ENCODE measurements at places on chromosomes 6 and 20.

DNA sequence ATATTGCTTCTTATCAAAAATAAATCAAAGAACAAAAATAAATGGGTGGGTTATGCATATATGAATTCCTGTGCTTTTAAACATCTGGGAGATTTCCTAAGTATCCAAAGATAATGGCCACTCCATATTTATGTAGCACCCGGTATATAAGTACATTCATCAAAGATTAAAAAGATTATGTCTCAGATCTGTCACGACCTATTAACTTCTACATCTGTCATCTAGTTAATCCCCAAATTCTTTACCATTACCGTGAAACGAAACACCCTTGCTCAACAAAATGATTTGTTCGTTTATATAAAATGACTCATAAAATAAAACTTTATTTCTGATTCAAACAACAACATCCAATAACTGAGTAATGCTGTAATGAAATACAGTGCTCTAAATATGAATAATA lies 64.8 kb upstream of the FOXQ1 start:
- DNase-seq, result no peak

DNA sequence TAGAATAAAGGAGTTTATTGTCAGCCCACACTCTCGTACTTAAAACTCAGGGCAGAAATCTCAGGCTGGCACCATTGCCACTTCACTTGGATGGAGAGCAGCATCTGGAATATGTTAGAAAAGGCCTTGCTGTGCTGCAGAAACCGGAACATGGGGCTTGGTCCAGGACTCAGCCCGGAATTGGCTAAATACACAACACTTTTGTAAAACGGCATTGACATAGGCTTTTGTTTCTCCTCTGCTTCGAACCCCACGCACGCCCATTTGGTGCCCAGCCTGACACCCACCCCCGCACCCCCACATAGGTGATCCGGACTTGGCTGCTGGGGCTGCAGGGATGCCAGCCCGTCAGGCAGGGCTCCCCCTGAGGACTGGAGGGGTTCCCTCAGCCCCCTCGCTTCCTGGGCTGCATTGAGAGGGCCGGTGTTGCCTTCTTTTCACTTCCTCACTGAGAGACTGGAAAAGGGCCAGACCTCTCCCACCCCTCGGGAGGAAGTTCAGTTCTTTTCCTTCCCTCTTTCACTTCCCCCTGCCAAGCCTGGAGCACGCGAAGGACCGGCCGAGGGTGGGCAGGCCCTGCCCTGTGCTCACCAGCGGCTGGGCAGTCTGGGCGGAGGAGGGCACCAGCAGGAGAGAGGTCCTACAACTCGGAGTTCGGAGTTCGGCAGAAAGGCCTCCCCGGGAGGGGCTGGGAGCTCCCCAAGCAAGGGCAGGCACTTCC lies 17.9 kb upstream of the CST3 start:
- DNase-seq, result no peak

DNA sequence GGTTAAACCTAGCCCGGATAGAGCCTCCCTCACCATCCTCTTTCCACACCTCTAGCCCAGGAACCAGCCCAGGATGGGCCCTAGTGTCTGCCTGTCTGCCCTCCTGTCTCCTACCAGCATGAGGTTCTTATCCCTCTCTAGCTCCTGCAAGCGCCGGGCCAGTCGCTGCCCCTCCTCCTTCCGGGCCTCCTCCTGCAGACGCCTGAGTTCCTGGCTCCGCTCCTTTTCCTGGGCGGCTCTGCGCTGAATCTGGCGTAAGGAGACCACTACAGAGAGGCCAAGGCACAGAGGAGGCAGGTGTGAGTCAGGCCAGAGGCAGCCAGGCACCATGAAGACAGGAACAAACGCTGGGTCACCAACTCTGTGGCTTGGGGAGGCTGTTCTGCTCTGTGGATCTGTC lies 4.3 kb upstream of the PSORS1C2 start:
- DNase-seq, result no peak

DNA sequence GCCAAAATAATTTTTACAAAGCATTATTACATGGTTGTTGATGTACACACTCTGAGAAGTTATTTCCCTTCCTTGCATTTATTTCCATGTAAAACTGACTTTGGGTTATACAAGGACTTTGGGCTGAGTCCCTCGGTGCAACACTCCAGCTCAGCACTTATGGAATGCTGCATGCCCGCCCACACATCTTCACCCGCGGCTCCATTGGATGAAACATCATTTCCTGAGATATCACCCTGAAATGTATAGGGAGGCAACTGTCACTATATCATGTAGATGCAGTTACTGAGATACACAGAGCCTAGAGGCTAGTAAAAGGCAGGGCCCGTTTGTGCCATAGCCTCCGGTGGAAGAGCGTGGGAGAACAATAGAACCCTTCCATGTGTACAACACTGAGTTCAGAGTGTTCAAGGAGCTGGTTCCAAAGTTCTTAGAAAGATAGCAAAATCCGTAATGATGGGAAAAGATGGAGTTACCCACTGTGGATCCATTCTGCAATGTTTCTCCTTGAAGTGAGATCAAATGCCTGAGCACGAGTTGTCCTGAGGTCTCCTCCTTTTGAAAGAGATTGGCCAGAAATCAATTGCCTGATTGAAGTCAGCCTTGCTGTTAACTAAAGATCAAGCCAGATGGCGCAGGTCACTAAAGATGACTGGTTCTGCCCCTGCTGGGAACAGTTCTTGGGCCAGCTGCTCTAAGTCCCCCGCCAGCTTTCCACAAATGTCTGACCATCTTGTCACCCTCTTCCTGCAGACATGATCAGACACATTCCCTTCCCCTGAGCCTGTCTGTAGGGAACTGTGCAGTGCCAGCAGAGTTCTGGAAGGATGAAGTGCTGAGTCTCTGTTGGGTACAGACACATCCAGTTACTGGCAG lies 100.9 kb upstream of the IYD start:
- no peak for DNase-seq

DNA sequence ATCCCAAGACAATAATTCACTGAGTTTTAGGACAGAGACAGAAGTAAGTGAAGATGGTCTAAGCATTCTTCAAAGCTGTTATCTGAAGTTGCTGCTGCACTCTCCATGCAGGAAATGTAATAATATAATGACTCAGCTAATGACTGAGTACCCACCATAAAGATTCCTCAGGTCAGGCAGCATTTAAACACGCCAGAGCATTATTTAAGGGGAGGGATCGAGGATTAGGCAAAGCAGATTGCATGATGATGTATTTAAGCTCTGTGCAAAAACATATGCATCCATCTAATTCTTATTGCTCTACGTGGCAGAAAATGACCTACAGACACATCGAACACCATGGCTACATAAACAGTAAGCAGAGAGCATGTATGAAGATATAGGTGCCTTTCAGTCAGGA lies 216.4 kb downstream of the UNC5CL start:
- no peak for DNase-seq

DNA sequence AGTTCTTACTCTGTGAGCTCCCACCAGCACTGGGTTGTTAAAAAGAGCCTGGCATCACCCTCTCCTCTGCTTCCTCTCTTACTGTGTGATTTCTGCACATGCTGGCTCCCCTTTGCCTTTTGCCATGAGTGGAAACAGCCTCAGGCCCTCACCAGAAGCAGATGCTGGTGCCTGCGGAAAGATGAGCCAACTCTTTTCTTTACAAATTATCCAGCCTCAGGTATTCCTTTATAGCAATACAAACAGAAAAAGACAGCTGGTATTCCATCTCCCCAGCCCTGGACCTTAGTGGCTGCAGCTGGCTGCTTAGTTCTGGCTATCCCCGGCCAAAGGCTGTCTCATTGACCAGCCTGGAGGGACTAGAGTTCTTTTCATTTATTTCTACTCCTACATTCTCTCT lies 129.1 kb downstream of the IMPG1 start:
- no peak for DNase-seq

- DNase-seq, result no peak
Observed at GRCh38 chr6:164303102-164303964, 888.8 kb downstream of the QKI start.

GRCh38 chr6:143401068-143401446 lies 49.4 kb downstream of the ADAT2 start:
- DNase-seq, result no peak

DNA sequence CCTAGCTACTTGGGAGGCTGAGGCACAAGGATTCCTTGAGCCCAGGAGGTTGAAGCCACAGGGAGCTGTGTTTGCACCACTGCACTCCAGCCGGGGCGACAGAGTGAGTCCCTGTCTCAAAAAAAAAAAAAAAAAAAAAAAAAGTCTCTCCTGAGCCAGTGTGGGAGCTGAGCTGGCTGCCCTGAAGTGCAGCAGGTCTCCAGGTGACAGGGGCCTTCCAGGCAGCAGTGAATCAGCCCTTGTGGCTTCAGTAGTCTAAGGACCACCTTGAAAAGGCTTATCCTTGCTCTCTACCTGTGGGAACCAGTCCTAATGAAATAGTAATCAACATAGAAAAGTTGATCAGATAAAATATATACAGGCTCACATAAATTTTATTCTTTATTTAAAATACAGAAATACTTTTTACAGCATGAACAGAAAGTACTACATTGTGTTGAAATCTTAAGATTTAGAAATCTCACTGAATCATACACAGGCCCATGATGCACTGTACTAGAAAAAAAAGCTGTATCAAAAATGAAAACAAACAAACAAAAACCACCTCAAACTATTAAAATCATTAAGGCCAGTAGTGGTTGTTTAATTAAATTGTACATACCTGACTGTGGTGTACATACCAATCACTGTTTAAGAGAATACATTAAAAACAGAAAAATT lies 128.9 kb downstream of the SCML4 start:
- DNase-seq, result no peak

- DNase-seq, result no peak
Observed at GRCh38 chr20:60340232-60340631, 382.0 kb downstream of the CDH26 start.

GRCh38 chr20:58313396-58313795 lies 3.9 kb downstream of the RAB22A start:
- no peak for DNase-seq

GRCh38 chr20:14556206-14556605 lies 218.8 kb upstream of the FLRT3 start:
- no peak for DNase-seq

- no peak for DNase-seq
Observed at GRCh38 chr6:118240878-118241528, 307.1 kb upstream of the PLN start.

DNA sequence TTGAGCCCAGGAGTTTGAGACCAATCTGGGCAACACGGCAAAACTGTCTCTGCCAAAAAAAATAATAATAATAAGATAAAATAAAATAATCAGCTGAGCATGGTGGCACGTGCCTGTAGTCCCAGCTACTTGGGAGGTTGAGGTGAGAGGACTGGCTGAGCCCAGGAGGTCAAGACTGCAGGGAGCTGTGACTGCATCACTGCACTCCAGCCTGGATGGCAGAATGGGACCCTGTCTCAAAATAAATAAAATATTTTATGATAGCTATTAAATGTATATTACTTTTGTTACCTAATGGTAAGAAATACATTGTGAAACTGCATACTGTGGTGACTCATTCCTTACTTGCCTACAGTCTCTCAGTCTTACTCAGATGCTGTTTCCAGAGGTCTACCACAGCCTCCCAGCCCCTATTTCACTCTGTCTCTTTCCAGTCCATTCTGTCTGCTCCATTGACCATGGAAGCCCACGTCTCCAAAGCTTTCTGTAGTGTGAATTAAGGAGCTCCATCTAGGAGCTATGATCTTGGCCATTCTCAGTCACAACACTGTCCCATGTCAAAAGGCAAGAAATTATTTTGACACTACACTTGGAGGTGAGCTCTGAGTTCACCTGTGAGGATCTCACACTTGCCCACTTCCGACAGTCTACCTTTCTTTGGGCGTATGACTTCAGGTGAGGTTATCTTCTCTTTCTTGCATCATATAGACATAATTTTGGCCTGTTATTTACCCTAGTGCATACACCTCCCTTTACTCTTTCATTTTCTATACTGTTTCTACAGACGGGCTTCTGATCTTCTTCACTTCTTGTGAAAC lies 22.4 kb upstream of the SNX9 start:
- DNase-seq, result no peak

DNA sequence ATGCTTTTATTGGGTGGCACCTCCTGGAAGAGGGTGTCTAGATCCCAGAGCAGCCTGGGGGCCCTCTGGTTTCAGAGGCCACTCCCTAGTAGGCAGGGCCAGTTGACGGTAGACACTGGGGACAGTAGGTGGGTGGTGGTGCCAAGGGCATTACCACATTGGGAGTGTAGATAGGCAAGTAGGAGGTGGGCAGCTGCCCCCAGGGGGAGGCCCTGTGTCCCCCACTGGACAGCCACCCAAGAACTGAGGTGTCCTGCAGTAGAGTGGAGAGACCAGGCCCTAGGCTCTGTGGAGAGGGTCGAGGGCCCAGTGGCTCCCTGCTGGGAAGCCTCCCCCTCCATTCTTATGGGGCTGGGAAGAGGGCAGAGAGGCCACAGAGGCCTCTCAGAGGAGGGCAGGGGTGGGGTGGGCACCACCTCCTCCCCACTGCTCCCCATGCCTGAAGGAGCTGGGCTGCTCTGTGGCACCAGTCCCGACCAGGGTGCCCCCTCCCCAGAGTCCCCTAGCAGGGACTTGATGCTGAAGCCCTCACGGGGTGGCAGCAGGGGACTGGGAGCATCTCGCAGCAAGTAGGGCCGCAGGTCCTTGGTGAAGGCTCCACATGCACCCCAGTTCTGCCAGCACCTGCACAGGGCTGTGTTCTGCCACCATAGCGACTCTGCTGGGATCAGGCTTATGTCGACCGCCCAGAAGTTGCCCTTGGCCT lies 305.0 kb upstream of the KCNQ5 start:
- no peak for DNase-seq

GRCh38 chr20:40572251-40572650 lies 116.8 kb downstream of the MAFB start:
- DNase-seq, result no peak

DNA sequence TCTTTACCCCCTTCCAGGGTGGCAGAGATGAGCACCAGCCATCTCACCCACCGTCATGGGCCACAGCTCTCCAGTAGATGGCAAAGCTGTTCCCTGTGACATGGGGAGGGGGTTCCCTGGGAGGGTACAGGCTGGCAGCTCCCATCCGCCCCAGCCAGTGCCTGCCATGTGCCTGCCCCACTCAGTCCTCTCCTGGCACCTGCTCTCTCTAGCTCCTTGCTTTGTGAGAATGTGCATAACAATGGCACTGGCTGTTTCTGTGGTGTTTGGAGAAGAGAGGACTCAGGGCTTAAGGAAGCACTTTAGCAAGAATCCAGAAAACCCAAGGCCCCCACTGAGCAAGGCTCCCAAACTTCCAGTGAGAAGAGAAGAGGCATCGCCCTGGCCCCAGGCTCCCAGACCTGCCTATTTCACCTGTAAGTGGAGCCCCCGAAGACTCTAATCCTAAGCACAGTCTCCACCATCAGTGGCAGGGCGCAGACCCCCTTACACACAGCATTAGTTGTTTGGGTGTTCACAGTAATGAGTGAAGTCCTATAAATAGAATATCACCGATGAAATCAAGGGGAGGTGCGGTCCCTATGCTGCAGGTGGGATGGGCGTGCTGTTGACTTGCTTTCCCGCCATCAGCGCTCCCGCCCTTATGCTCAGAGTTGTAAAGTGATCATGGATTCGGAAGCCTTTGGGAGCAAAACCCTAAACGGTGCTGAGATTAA lies 110.2 kb downstream of the AGPAT4 start:
- DNase-seq, result no peak

GRCh38 chr6:15352845-15353244 lies 107.0 kb downstream of the JARID2 start:
- peak; percentile 18 for DNase-seq

Measured in NCI-H2029 (cell line).